AG04449 (cell line): ENCODE measurements at places on chromosomes 5 and 9.

DNA sequence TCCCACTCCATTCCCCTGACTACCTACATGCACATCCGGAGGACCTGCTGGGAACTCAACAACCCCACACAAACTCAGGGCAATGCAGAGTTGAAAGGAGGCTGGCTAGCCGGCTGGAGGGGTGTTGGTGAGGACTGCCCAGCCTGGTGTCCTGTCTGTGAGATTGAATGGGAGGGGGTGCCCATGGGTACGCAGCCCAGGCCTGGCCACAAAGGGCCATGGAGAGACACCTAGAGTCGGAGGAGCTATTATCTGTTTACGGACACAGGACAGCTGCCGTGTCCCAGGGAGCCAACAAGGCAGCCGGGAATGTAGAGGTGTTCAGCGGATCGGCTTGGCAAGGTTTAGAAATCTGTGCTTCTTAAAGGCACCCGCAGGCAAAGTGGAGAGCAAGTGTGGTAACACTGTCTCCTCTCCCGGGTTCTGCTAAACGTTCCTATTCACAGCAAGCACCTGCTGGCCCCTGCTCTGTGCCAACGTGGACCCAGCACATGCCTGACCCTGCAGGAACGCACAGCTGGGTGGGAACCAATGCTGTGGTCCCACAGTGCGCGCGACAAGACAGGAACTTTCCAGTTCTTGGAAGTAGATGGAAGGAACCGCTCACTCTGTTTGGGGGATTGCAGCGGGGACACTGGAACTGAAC lies 166.7 kb downstream of the DAB2IP start:
- no peak for DNase-seq

DNA sequence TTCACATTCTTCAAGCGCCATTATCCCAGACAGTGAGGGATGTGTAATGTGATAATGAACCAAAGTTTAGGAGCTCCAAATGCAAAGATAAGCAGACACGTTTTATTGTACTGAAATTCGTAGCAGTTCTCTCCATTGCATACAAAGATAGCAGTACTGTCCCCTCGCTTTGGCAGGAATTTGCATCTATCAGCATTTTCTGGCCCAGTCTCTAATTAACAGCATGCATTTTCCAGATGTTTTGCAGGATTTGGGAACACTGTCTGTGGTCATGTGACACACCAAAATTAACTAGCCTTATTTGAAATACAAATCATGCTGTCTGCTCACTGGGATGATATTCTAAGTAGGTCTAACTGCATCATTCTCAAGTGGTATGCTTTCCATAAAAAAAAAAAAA lies 235.9 kb upstream of the TRPM3 start:
- DNase-seq = no peak

DNA sequence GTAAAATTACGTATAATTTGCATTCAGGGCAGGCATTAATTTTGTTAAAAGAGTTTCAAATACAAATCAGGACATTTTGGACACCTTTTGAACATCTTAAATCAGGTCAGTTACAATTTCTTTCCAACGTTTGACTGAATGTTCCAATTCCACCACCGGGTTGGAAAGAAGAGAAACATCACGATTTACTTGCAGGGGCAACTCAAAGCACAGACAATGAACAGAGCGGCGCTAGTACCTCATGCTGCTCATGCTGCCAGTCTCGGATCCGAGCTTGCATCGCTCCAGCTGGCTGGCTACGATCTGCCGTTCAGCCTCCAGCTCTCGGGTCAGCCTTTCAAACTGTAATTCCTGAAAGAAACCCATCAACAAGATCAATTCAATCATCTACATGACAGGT lies 339.5 kb downstream of the CTNND2 start:
- DNase-seq = no peak

DNA sequence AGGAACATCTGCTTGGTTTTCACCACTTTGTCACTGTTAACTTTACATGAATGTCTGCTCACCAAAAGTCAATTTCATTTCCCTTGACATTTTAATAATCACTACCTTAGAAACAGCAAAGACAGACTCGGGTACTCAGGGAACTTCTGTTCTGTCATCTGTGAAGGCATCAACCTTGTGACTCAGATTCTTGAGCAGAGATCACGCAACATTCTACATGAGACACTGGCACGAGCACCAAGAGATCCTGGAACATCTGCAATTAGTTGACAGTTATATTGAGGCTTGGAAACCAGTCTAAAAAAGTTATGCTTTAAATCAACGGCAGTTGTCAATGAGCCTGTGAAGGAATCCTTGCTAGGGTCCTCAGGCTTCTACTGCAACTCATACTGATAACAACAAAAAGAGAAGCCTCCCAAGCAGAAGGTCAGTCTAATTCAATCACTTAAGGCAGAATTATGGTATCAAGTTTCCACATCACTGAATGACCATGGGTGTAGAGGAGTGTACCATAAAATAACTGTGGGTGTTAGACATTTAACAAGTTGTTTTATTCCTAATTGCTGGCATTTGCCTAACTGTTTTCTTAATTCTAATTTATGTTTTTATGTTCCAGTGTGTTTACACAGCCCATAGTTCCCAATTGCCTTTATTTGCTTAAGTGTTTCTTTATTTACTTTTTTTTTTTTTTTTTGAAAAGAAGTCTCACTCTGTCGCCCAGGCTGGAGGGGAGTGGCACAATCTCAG lies 3.3 kb upstream of the PBX3 start:
- DNase-seq = no peak

DNA sequence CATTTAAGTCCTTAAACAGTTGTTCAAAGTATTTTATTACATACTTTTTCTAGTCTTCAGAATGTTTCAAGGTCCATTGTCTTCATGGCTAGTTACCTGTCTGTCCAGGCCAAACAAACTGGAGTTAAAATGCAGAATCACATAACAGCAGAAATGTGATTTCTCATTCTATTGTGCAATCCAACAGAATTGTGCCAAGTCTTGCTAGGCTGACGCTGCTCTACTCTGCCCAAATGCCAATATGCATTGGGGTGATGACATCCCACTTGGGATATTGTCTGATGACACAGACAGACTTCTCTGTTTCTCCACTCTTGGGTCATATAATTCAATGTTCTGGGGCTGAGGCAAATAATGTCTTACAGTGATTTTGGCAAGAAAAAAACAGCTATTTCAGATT lies 5.2 kb upstream of the SLC22A5 start:
- DNase-seq = peak; percentile 50

DNA sequence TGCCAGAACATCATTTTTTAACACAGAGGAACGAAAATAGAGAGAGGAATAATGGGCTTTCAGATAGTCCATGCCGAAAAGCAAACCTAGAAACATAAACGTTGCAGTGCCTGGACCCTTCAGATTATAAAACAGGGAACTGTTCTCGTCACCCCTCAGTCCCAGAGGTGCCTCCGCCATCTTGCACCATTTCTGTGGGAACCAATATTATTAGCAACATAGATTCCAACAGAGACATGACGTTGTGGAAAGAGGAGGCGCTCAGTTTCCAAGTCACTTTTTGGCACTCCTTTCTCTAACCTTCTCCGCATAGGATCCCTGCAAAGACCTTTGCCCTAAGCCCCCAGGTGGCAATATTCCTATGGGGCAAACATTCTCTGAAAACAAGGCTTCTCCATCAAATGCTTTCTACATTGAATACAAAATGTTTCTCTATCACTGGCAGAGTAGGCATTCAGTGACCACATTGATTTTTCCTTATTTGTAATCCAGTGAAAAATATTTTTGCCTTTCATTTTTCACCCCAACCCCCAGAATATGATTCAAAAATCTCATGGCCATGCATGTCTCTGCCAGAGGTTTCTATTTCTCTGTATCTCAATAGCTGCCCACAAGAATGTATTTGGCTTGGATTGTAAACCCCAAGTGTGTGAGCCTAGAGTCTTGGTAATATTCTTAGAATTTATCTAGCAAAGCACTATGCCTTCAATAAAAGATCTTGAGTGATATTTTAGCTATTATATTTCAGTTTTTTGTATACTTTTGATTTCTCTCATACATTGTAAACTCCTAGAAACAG lies 500.8 kb upstream of the WWC1 start:
- DNase-seq = no peak

DNA sequence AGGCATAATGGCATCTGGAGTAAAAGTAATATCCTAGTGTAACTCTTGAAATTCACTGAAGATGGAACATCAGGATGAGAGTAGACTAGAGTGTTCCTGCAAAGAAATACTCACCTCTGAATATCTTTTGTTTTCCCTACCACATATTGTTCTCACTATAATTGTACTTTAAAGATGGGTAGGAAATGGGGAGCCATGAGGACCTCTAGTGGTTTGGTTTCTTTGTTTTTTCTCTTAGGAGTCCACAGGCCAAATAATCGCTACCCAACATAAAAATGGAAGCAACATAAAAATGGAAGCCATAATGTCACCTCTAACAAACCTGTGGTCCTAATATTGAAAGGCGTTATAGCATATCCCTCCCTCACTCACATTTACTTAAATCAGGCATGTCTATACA lies 2375.8 kb downstream of the MAT2B start:
- DNase-seq = no peak

DNA sequence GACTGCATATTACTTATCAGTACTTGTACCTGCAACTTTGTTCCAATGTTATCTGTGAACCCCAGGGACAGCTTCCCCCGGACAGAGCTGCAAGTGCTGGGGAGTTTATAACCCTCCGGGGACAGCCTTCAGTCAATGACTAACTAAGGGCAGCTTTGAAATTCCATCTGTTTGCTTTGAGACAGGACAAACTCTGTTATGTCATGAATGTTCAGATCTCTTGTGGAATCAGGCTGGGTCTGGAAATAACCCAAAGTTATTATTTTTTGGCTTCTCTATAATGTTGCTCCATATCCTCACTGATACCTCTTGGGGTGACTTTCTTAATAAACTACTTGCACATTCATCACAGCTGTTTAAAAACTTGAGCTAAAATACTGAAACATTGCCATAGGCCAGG lies 617.5 kb upstream of the TLE4 start:
- no peak for DNase-seq

- DNase-seq = no peak
Observed at GRCh38 chr5:124504081-124504916, 242.1 kb downstream of the ZNF608 start.

DNA sequence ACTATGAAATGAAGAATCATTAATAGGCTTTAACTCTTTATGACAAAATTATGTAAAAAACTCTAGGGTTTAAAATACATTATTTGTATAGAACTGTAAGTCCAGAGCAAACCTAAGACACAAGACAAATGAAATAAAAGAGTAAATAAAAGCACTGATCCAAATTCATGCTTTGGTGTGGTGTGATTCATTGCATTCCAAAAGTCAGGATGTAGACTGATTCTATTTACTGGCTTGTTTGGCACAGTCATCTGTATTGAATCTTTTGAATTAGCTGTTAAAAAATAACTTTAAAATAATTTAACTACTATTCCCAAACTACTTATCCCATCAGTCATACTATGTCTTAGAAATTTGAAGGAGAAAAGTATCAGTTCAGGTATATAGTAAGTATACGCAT lies 31.1 kb downstream of the IL4 start:
- no peak for DNase-seq

DNA sequence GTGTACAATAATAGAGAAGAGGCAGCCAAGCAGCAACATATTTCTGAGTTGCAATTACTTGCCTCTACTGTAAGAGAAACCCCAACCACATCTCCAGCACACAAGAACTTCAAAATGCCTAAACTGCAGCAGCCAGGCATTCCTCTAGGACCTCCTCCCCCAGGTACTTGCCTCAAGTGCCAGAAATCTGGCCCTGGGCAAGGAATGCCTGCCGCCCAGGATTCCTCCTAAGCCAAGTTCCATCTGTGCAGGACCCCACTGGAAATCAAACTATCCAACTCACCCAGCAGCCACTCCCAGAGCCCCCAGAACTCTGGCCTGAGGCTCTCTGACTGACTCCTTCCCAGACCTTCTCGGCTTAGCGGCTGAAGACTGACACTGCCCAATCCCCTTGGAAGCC lies 336.8 kb upstream of the RGMB start:
- no peak for DNase-seq

DNA sequence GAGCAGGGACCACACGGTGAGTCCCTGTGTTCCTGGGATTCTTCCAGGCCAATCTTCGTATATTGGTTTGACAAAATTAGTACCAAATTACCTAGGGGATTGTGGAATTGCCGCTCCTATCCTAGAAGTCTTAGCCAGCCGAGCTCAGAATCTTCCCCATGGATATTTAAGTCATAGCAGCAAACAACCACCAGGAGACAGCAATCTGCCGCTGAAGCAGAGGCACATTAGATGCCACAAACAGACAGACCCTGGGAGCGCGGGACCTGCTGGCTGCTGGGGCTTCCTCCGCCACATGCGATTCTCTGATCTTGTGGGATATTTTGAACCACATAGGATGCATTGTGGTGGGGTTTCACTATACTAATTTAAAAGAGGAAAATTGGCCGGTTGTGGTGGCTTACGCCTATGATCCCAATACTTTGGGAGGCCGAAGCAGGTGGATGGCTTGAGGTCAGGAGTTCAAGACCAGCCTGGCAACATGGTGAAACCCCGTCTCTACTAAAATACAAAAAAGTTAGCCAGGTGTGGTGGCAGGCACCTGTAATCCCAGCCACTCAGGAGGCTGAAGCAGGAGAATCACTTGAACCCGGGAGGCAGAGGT lies 31.7 kb upstream of the ZBTB43 start:
- no peak for DNase-seq

DNA sequence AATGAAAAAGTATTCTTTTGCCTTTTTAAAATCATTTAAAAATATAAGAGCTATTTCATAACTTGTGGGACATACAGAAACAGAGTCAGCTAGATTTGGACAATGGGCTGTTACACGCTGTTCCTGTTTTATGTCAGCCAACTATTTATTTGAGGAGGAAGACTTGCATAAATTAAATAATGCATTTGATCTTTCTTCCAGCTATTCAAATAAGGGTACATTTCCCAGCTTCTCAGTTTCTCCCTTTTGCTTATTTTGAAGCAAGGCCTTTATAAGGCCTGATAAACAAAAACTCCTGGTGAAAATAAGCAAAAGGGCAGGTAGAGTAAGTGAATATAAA lies 6.5 kb downstream of the STOM start:
- DNase-seq = no peak

GRCh38 chr5:74333430-74333829 lies 307.1 kb downstream of the ENC1 start:
- no peak for DNase-seq

- DNase-seq = no peak
Observed at GRCh38 chr5:56527174-56527573, 288.2 kb upstream of the MAP3K1 start.

GRCh38 chr5:31156631-31157160 lies 36.8 kb upstream of the CDH6 start:
- no peak for DNase-seq

GRCh38 chr5:91361055-91361701 lies 21.9 kb downstream of the ARRDC3 start:
- DNase-seq = no peak
